ENCODE measurements at places on chromosomes 12 and 14. TPM values are rescaled to one million over a fixed set of nuclear protein-coding genes. Genes with fewer than 3 reads are reported as not detected.

- peak; percentile 88 for DNase-seq
Measured at GRCh38 chr14:68633131-68633991, 159.5 kb downstream of the ZFP36L1 start.

- peak; percentile 49 for DNase-seq
Measured at GRCh38 chr14:90678846-90679362, 137.3 kb downstream of the TTC7B start.

GRCh38 chr12:98819821-98820404, 174.8 kb downstream of the APAF1 start:
- DNase-seq: no peak

GRCh38 chr14:104228716-104229533, 90.5 kb downstream of the KIF26A start:
- DNase-seq: no peak

P2RX2 gene
- not detected for total RNA-seq

RAB2B gene
- 27.4 TPM for total RNA-seq

STON2 gene
- 49.6 TPM for total RNA-seq
